ENCODE measurements at places on chromosomes 13 and 19. TPM values are rescaled to one million over a fixed set of nuclear protein-coding genes. Genes with fewer than 3 reads are reported as not detected.

Gene MEF2B
- not detected for total RNA-seq

DNA sequence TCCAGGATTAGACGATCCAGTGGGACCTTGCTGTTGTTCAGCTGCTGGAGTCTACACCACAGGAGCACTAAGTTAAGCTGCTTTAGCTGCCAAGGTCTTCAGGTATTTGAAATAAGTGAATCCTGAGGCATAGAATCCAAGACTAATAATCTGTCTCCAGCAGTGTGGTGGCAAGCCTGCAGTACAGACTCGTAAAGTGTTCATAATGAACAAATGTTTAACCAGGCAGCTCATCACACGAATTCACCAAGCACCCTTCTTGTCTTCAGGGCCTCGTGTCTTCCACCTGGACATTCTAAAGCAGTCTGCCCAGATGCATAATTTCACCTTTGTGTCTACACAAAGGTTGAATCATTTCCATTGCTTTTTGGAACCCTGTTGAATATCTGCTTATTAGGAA lies 5.3 kb downstream of the ATP11A start:
- H3K27me3 ChIP-seq, result no peaks in the 10 kb centered on the region
- no peak overlapping the region for H3K27ac ChIP-seq
- no peaks in the 10 kb centered on the region for H3K36me3 ChIP-seq
- no peak for DNase-seq
- peaks cover 65% of the 10 kb centered on the region for H3K4me1 ChIP-seq
- no peak overlapping the region for H3K4me3 ChIP-seq

DNA sequence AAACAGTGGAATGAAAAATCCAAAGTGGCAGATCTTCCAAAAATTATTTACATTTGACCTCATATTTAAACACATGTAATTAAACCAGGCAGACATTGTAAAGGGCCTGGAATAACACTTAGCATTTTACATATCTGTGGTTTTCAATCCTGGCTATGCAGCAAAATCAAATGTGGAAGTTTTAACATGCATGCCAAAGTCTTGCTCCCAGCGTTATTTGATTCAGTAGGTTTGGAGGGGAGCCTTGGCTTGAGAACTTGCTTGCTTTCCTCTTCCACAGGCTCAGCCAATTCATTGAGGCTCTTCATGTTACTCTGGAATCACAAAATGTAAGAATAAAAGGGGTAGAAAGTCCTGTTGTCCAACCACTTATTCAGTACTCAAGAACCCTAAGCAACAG lies 42.5 kb upstream of the INTS6 start:
- H3K27me3 ChIP-seq, result no peaks in the 10 kb centered on the region
- H3K27ac ChIP-seq, result no peak overlapping the region
- H3K36me3 ChIP-seq, result no peaks in the 10 kb centered on the region
- no peaks in the 10 kb centered on the region for H3K4me1 ChIP-seq
- DNase-seq, result no peak

Gene SBK3
- 2.9 TPM for total RNA-seq

Gene ARL11
- total RNA-seq, result 0.95 TPM

Gene CEBPA
- 5.4 TPM for total RNA-seq

DNA sequence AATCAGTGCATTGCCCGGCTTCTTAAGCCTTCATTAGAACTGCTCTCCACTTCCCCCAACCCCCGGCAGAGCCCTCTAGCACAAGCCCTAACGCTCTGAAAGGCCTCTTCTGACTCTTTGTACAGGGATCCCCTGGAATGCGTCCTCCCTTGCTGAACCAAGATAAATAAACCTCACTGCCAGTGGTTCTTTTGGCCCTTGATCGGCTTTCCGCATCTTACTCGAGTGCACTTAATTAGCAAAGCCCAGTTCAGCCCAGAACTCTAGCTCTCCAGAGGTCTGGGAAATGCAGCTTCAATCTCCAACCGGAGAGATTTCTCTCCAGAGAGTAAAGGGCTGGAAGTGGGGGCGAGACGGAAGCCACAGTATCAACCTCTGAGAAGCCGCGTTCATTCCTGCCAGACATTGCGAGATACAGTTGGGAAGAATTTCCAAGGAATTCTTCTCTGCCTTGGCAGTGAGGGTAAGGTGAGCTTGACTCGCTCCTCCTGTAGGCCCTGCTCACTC lies 8.7 kb upstream of the ZNF444 start:
- no peaks in the 10 kb centered on the region for H3K36me3 ChIP-seq
- DNase-seq, result peak; percentile 45
- H3K4me1 ChIP-seq, result peaks cover 7% of the 10 kb centered on the region
- no peak overlapping the region for H3K4me3 ChIP-seq

Gene RFPL4A
- total RNA-seq, result not detected

GRCh38 chr19:22595918-22596341 lies 38.2 kb upstream of the ZNF492 start:
- H3K4me1 ChIP-seq, result no peaks in the 10 kb centered on the region
- no peak overlapping the region for H3K27ac ChIP-seq
- no peaks in the 10 kb centered on the region for H3K36me3 ChIP-seq
- H3K4me3 ChIP-seq, result no peak overlapping the region
- H3K27me3 ChIP-seq, result peaks cover 35% of the 10 kb centered on the region
- DNase-seq, result peak; percentile 62

DNA sequence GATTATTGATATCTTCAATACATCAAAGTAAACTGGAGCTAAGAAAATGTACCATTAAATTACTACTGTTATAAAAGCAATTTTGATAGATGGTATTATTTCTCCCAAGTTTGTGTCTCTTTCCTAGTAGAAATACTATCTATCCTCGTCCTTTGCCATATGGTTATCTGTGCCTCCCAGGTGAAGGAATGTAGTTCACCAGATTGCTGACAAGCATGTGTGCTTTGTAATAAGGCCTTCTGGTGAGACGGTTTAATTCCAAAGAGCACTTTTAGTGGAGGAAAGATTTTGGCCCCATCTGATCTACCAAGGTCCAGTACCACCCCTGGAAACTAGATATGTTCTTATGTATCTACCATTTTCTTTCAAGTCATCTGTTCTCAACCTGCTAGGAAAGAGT lies 243.6 kb downstream of the DLEU7 start:
- no peak overlapping the region for H3K4me3 ChIP-seq
- H3K27ac ChIP-seq, result no peak overlapping the region
- no peaks in the 10 kb centered on the region for H3K27me3 ChIP-seq
- no peaks in the 10 kb centered on the region for H3K36me3 ChIP-seq
- H3K4me1 ChIP-seq, result peaks cover 37% of the 10 kb centered on the region
- no peak for DNase-seq

GRCh38 chr13:79417741-79418140 lies 11.7 kb upstream of the RBM26 start:
- peaks cover 12% of the 10 kb centered on the region for H3K36me3 ChIP-seq
- no peak for DNase-seq
- no peaks in the 10 kb centered on the region for H3K4me1 ChIP-seq
- H3K4me3 ChIP-seq, result no peak overlapping the region
- no peaks in the 10 kb centered on the region for H3K27me3 ChIP-seq

Gene GNA15
- total RNA-seq, result 1.1 TPM

All from heart right ventricle (tissue), 16 donors.